ENCODE measurements at places on chromosomes 7 and 10. TPM values are rescaled to one million over a fixed set of nuclear protein-coding genes. Genes with fewer than 3 reads are reported as not detected.

Gene ACSM6
- total RNA-seq, result not detected

GRCh38 chr10:14244147-14244546 lies 86.6 kb downstream of the FRMD4A start:
- no peak for DNase-seq

Gene DGKI
- 30.2 TPM for total RNA-seq

Gene ZNF273
- total RNA-seq, result 9.3 TPM

DNA sequence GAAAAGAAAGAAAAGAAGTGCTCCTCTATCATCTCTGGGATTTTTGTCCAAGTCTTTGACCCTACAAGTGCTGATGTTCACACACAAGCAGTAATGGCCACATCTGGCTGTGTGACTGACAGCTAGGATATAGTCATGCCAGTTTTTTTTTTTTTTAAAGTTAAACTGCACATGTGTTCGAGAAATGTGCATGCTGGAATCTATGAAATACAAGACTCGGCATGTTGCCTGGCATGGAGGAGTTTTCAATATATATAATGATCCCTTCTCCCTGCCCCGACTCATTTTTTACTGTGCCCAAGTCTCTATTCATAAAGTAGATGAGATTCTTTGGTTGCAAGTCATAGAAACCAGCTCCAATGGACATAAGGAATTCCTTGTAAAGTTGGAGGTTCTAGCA lies 60.4 kb upstream of the FGFR2 start:
- no peak for DNase-seq

Gene DRGX
- not detected for total RNA-seq

Gene GATA3
- 79.5 TPM for total RNA-seq

DNA sequence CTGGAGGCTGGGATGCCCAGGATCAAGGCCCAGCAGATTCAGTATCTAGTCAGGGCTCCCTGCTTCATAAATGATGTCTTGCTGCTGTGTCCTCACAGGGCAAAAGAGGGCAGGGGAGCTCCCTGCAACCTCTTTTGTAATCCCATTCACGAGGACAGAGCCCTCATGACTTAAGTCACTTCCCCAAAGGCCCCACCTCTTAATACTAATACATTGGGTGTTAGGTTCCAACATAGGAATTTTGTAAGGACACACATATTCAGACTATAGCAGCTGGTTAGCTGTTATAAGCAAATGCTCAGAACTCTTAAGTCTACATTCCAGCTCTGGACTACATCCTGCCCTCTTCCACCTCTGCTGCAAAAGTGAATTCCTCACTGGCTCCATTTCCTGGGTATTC lies 63.0 kb downstream of the VOPP1 start:
- no peak for DNase-seq

DNA sequence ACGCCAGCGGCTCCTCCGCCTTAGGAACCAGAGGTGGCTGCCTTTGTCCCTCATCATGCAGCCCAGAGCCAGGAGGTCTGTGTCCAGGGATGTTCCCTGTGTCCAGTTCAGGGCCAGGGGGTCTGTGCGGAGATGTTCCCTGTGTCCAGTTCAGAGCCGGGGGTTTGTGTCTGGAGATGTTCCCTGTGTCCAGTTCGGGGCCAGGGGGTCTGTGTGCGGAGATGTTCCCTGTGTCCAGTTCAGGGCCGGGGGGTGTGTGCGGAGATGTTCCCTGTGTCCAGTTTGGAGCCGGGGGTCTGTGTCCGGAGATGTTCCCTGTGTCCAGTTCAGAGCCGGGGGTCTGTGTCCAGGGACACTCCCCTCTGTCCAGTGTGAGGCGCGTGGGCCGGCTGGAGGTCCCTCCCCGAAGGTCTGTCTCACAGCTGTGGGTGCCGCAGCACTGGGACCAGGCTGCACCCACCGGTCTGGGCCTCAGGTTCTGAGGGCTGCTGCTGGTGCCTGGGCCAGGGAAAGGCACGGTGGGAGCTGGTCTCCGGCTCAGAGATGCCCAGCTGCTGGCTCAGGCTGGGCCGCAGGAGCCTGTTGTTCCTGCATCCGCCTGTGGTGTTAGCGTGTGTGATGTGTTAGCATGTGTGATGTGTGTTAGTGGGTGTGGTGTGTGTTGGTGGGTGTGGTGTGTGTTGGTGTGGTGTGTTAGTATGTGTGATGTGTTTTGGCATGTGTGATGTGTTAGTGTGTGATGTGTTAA lies 67.9 kb upstream of the CFAP46 start:
- DNase-seq, result no peak

- no peak for DNase-seq
Measured at GRCh38 chr10:11444155-11444530, 167.3 kb downstream of the USP6NL start.

GRCh38 chr7:102917436-102918353 lies 4.9 kb downstream of the LRRC17 start:
- DNase-seq, result no peak

DNA sequence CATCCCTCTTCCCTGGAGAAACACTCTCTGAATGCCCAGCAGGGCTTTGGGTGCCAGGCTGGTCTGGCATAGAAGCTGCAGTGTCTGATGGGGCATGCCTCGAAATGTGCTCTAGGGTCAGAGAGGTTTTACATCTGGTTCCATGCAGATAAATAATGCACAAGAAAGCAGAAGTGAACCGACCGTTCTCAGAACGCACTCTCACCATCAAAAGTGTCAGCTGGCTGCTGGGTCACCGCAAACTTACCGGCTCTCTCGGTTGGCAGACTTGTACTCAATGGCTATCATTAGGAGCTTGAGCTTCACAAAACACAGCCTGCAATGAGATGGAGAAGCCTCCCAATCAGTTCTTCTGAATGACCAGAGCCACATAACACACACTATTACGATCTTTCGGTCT lies 610.0 kb downstream of the KCNMA1 start:
- no peak for DNase-seq

- no peak for DNase-seq
Measured at GRCh38 chr10:712575-712974, 23.1 kb upstream of the DIP2C start.

GRCh38 chr10:13457958-13458686 lies 70.7 kb downstream of the BEND7 start:
- no peak for DNase-seq

- DNase-seq, result no peak
Measured at GRCh38 chr10:63825111-63825510, 303.9 kb downstream of the REEP3 start.

Gene TSPAN12
- total RNA-seq, result not detected

Gene UCN3
- total RNA-seq, result not detected

GRCh38 chr7:121941830-121942229 lies 68.9 kb downstream of the PTPRZ1 start:
- no peak for DNase-seq

GRCh38 chr7:16494955-16495719 lies 29.6 kb upstream of the SOSTDC1 start:
- DNase-seq, result no peak

Gene DMBT1
- not detected for total RNA-seq

Gene PKD2L1
- not detected for total RNA-seq

Gene C10orf105
- total RNA-seq, result 0.32 TPM

GRCh38 chr7:138342990-138343389 lies 117.1 kb upstream of the TRIM24 start:
- DNase-seq, result no peak

- no peak for DNase-seq
Measured at GRCh38 chr7:45703373-45703821, 129.2 kb downstream of the ADCY1 start.

Gene GPR15LG
- total RNA-seq, result not detected

GRCh38 chr7:146176860-146177259 lies 60.3 kb downstream of the CNTNAP2 start:
- no peak for DNase-seq

DNA sequence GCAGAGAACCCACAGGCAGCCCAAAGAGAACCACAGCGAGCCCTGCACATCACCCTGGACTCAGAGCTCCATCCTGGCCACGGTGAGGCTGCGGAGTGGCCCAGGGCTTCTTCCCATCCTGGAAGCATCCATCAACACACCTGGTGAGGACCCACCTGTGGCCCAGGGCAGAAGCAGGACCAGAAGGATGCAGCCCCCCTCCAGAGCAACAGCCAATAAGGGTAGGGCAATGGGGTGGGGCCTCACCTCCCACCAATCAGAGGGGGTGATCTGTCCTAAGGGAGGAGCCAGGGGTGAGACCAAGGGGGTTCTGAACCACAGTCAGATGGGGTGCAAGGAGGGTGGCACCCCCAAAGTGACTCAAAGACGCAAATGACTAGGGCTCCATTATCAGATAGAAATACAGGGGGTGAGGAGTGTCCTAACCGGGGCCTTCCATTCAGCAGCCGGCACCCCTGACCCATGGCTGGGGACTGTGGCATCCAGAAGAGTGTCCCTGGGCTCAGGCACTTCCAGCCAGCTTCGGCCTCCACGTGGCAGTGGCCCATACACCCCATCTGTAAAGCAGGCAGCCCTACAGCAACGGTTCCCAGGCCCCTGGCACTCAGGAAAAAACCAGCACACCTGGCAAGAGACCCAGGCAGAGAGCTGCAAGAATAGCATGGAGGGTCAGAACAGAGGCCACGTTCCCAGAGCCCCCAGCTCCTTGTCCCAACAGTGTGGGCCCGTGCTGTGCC lies 36.9 kb downstream of the STK32C start:
- no peak for DNase-seq

Gene UTF1
- total RNA-seq, result 0.17 TPM

GRCh38 chr10:377228-377627 lies 242.0 kb downstream of the ZMYND11 start:
- no peak for DNase-seq

GRCh38 chr7:92797693-92798092 lies 38.7 kb downstream of the CDK6 start:
- DNase-seq, result peak; percentile 27

DNA sequence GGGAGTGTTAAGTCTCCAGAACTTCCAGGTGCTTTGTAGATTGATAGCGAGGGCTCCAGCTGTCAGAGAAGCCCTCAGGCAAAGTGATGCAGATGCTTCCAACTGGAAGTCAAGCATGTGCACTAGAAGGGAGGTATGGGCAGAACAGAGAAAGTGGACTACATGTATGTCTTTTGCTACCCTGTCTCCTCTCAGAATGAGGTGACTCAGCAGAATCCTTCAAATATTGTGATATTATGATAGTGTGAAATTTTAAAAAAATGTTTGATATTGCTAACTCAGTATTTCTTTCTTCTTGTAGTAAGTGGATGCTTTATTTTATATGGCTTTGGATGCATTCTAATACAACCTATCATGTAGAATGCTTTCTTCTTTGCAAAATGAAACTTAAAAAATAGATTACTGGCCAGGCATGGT lies 138.9 kb upstream of the SVIL start:
- no peak for DNase-seq

Gene ZNF853
- total RNA-seq, result 0.42 TPM

Measured in activated T-helper 1 cell treated with anti-CD3 and anti-CD28 coated beads, Interleukin-12 subunit alpha, Interleukin-12 subunit beta, Interleukin-2, Interleukin-4 antibody, amounts not matched to agents 30 ng/mL and 10 ng/mL and 1 ng/mL, durations not matched to agents 14 hours and 24 hours and 36 hours (primary cell).